A673 (cell line): ENCODE measurements at places on chromosomes 4 and X.
A peak's percentile ranks its signal among the peaks of the same experiment; 100 is the strongest.

DNA sequence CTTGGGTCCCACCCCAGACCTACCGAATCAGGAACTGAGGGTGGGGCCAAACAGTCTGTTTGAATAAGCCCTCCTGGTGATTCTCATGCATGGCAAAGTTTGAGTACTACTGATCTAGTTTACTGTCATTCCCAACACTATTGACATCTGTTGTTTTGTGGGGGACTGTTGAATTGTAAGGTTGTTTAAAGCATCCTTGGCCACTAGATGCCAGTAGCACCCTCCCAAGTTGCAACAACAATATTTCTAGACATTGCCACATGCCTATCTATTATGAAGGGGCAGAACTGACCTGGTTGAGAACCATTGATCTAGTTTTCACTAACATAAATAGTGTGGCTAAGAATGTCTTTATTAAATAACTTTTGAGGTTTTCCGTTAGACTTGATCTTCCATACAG, 15.1 kb downstream of the TAF9B start:
- peak; percentile 37 for DNase-seq

DNA sequence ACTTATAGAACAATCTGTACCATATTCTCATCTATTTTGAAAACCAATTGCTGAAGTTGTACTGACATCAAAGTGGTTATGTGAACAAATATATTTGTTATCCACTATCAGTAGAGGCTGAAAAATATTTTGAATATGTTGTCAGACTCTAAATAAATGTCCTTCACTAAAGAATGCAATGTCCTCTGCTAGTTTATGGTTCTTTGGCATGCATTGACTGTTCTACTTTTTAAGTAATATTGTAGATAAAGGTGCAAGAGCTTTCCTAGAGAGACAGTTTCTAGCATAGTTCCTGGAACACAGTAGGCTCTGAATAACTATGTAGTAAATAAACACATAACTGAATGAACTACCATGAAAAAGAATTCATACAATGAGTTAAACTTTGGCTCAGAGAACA, 18.2 kb upstream of the COX7B2 start:
- DNase-seq = no peak

GRCh38 chr4:153948041-153948440, 159.2 kb upstream of the SFRP2 start:
- DNase-seq = no peak

- DNase-seq = no peak
Measured at GRCh38 chr4:25892796-25893195, 21.2 kb upstream of the SMIM20 start.

GRCh38 chr4:122636697-122637096, 15.8 kb upstream of the IL21 start:
- DNase-seq = no peak

DNA sequence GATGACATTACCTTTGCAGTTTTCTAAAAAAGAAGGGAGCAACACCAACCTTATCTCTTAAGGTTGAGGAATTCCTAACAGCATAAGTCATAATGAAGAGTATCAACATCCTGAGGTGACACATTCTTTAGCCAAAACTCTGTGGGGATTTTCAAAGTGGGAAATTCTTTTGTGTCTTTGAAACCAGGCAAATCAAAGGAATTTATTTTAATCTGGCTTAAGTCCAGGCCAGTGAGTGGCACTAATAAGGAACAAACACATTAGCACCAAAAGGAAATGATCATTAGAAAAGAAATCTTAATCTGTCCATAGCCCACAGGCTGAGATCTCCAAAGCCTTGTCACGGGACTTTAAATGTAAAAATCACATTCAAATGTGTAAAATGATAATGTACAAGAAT, 110.1 kb downstream of the LARP7 start:
- DNase-seq = peak; percentile 75

DNA sequence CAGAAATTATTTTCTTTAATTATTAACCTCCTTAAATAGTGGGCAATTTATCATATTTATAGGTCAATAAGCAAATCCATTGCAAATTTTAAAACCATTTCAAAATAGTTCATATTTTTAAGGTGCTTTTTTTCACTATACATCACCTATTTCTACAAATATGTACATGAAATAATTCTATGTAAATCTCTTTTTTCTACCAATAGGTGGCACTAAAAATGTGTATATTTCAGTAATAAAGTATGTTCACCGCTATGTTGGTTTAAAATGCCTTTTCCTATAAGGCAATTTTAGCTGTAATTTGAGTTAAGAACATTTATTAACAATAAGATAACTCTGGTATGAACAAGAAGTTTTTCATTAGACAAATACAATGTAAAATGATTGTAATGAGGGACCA, 672.2 kb downstream of the KCTD8 start:
- peak; percentile 6 for DNase-seq

GRCh38 chrX:50072110-50072509, 128.7 kb downstream of the AKAP4 start:
- DNase-seq = no peak

GRCh38 chr4:1712216-1713002, at the start of gene SLBP:
Gene SLBP (minus strand): TSS chr4:1712319. CDS start chr4:1712188, 131 bp downstream.
- peak; percentile 98 for DNase-seq

GRCh38 chrX:111007238-111007637, 88.8 kb upstream of the PAK3 start:
- DNase-seq = no peak

GRCh38 chr4:135192751-135193535, 991.4 kb upstream of the PABPC4L start:
- no peak for DNase-seq

- no peak for DNase-seq
Measured at GRCh38 chr4:81590596-81590995, 118.9 kb upstream of the RASGEF1B start.

GRCh38 chr4:82728301-82728700, 70.3 kb downstream of the SCD5 start:
- DNase-seq = no peak
